ENCODE measurements at places on chromosomes 6 and 20.
A peak's percentile ranks its signal among the peaks of the same experiment; 100 is the strongest.

- no peak for DNase-seq
Measured at GRCh38 chr20:4076033-4076432, 60.7 kb upstream of the RNF24 start.

GRCh38 chr20:59632541-59633113 lies 28.3 kb downstream of the PHACTR3 start:
- no peak for DNase-seq

GRCh38 chr20:49276161-49276960 lies 1.5 kb downstream of the ZNFX1 start:
- DNase-seq = peak; percentile 62

DNA sequence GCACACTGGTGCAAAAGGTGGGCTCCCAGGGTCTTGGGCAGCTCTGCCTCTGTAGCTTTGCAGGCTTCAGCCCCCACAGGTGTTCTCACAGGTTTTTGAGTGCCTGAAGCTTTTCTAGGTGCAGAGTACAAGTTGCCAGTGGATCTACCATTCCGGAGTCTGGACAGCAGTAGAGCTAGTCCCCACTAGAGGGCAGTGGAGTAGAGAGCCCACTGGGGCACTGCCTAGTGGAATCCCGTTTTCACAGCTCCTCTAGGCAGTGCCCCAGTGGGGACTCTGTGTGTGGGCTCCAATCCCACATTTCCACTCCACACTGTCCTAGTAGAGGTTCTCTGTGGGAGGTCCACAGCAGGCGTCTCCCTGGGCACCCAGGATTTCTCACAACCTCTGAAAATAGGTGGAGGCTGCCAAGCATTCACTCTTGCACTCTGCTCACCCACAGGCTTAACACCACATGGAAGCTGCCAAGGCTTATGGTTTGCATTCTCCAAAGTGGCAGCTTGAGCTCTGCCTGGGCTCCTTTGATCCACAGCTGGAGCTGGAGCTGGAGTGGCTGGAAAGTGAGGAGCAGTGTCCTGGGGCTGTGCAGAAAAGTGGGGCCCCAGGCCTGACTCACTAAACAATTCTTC lies 86.3 kb upstream of the PROKR2 start:
- DNase-seq = no peak

GRCh38 chr20:9615766-9616454 lies 101.5 kb downstream of the LAMP5 start:
- no peak for DNase-seq

DNA sequence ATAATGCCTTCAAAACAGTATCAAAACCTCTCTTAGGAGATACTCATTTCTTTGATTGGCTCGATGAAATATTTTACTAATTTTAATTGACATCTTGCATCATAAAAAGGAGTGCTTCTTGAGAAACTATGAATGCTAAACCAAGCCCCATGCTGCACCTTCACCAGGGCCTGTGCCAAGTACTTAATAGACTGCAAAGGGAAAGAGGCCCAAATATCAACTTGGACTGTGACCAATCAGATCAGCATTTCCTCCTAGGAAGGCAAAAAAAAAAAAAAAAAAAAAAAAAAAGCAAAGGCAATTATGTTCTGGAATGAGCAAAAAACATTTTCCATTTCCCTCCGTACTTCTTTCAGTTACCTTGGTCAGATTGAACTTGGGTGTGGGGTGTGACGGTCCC lies 253.0 kb upstream of the SOX4 start:
- no peak for DNase-seq

DNA sequence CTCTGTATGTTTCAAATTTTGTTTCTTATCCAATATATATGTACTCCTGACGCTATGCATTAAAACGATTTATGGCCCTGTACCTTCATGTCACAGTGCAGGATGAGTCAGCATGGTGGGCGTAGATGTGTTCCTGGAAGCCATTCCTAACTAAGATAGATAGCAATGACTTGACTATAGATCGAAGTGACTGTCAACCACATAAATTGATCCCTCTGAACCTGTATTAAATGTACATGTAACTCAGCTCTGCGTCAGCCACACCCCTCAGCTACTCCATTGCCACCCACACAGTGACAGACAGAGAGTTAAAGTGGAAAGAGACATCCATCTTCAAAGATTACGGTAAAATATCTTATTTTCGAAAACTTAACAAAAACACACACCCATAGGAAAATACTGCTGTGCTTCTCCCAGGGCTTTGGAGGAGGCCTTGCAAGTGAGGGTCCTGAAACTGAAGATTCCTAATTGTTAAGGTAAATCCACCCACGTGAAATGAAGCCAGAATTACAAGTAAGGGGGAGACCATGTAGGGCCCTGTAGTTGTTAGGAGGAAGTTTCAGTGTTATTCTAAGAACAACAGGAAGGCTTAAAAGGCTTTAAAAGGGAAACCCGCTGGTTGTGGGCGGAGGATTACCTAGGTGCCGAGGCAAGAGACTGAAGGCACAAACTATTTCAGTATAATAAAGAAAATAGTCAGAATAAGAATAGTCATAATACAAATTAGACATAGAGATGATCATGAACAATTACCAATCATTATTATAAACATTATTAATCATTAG lies 10.3 kb upstream of the RAD21L1 start:
- DNase-seq = no peak

- DNase-seq = no peak
Measured at GRCh38 chr6:163019926-163020325, 292.2 kb downstream of the PACRG start.

DNA sequence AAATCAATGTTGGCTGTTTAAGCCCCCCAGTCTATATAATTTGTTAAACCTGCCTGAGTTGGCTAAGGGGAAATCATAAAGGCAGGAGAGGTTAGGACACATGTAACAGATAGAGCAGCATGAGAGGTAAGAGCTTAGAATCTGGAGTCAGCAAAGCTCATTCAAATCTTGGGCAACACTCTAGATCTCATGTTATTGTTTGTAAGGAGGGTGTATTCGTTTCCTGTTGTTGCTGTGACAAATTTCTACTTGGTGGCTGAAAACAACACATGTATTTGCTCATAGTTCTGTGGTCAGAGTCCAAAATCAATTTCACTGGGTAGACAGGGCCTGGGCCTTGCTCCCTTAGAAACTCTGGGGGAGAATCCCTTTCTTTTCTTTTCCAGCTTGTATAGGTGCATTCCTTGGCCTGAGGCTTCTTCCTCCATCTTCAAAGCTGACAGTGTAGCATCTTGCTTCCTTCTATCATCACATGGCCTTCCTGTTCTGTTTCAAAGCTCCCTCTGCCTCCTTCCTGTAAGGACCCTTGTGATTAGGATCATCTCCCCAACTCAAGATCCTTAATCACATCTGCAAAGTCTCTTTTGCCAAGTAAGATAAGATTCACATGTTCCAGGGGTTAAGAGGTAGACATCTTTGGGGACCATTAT lies 4.4 kb downstream of the LY86 start:
- DNase-seq = no peak

DNA sequence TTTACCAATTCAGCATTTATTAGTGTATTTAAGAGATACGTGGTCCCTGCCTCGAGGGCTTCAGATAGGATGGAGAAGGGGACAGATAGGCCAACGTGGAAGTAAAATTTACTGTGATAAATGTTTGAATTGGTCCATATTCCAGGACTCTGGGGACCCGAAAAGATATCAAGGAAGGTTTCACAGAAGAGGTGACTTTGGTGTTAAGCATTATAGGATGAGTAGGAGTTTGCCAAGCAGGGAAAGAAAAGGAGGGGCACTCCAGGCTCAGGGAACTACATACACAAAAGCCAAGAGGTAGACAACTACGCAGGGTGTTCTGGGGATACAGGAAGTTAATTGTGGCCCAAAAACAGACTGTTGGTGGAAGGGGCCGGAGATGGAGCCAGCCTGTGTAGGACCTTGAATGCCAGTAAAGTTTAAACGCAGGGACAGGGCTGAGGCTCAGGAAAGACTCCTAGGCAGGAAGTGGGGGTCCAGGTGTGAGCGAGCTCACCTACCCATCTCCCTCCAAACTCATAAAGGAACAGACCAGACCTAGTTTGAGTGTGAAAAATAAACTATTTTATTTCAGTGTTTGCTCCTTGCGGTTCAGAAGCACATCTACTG lies 37.0 kb downstream of the TGM2 start:
- no peak for DNase-seq

DNA sequence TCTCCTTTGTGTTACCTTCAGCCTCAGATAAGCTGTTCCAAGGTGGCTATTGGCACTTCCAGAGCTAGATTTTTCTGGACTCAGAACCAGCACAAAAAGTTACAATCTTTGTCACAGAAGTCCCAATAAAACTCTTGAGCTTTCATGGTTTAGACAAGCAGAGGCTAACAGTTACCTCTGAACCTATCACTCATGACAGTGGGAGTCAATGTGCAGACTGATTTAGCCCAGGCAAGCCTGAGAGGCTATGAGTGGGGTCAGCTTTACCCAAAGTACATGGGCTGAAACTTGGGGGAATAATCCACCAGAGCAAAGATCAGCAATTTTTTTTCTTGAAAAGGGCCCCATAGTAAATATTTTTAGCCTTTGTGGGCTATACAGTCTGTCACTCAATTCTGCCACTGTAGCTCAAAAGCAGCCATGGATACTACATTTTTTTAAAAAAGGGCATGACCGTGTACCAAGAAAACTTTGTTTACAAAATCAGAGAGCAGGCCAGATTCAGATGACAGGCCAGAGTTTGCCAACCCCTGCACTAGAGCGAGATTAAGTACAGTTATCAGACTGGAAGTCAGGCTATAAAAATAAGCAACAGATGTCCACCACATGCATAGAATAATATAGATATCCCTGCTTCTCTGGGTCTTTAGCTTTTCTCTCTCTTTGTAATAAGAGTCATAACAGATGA lies 20.0 kb downstream of the CCN2 start:
- DNase-seq = no peak

GRCh38 chr6:5710516-5710915 lies 296.2 kb downstream of the NRN1 start:
- DNase-seq = no peak

DNA sequence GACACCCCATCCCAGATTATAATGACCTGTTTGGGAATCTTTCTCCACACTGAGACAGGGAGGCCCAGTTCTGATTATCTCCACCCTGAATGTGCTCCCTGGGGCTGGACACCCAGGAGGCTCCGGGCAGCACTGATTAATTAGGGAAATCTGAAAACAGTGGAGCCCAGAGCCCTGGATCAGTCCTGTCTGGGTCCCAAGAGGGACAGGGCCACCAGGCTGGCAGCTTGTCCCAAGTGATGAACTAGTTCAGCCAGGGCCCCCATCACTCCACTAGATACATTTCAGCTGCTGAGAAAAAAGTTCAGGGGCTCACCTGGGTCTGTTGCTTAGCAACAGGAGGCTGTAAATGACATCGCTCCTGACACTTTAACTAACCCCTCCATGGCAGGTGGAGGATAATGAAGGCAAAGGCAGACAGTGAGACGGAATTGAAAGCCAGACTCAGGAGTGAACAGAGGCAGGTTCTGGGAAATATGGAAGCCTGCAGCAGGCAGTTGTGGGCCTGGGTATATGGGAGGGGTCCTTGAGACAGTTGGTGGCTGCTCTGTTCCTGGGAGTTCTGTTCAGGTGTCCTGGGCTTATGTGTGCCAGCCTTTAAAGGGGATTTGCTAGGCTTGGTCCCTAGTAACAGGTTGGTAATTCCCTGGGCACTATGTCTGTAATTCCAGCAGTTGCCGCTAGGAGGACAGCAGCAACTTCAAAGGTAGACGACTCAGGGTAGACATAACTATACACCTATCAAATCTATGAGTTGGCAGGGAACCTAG lies 78.3 kb upstream of the CTNNBL1 start:
- DNase-seq = no peak

DNA sequence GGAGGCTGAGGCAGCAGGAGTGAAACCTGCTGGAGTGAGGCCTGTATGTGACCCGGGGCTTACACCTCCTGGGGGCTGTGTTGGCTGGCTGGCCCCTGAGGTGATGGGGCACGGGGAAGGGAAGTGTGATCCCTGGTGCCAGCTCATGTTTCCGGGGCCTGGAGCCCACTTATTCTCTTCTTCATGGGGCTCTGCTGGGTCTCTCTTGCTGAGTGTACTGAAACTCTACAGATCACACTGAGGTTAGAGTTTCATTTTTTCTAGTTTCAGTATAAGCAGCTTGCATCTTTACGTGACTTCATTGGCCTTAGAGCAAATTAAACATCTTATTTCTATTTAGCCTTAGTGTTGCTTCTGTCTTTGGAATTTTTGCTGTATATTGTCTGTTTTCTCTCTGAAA lies 96.2 kb downstream of the ANKS1A start:
- DNase-seq = no peak

GRCh38 chr6:132128424-132128823 lies 177.3 kb upstream of the CCN2 start:
- DNase-seq = no peak

GRCh38 chr6:153947808-153948447 lies 91.1 kb upstream of the OPRM1 start:
- DNase-seq = no peak
